Naive thymus-derived CD4-positive, alpha-beta T cell (primary cell): ENCODE measurements at places on chromosomes 12 and 14.

- DNase-seq: no peak
Observed at GRCh38 chr12:93713060-93713459, 35.9 kb downstream of the CRADD start.

- no peak for DNase-seq
Observed at GRCh38 chr12:68259318-68259940, 6.0 kb upstream of the IL22 start.

DNA sequence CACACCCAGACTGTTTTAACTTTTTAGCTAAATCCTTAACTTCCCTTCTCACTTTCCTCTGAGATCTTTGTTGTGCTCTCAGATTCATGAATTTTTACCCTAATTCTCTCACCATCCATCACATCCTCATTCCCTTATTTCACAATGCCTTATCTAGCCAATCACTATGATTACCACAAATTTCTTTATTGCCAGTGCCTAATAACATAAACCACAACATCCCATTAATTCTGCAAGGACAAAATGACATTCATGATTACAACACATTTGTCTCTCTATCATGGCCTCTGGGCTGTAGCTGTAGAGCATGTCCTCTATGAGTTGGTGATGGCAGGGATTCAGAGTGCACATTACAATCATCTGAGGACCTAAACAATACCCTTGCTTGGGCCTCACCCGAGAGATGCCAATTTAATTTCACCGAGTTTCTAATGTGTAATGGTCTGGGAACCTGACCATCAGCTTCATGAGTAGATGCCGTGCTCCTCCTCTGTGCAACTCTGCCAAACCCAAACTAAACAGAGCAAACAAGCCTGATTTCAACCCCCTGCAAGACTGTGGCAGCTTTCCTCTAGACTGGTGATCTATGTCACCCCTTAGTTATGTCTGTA, 99.3 kb downstream of the SPTSSA start:
- DNase-seq: no peak

- no peak for DNase-seq
Observed at GRCh38 chr12:128784030-128784760, 39.6 kb downstream of the SLC15A4 start.

- no peak for DNase-seq
Observed at GRCh38 chr14:25049568-25050268, at the start of gene STXBP6. Gene STXBP6 (minus strand): TSS chr14:25050147. CDS start chr14:24974818, 75,329 bp downstream.

DNA sequence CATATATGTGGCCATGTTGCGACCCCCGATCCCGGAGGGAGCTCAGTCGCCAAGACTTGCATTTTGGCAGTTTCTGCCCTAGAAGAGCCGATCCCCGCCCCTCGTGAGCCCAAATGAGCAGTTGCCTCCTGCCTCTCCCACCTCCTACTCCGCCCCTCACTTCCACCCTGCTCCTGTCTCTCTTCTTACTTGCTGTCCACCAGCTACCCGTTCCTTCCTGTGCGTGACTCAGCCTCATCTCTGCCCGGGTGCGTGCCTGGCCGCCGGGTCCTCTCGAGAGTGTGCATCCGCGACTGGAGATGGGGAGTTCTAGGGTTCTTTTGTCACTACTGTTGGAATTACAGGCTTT, 585 bp downstream of the GPATCH2L start:
- DNase-seq: peak; percentile 67
